ENCODE measurements at places on chromosomes 7 and 10. TPM values are rescaled to one million over a fixed set of nuclear protein-coding genes. Genes with fewer than 3 reads are reported as not detected.

GRCh38 chr10:12241810-12242529 lies 46.0 kb downstream of the CDC123 start:
- no peak overlapping the region for H3K4me3 ChIP-seq
- H3K27me3 ChIP-seq, result no peaks in the 10 kb centered on the region
- H3K27ac ChIP-seq, result no peak overlapping the region
- DNase-seq, result no peak

DNA sequence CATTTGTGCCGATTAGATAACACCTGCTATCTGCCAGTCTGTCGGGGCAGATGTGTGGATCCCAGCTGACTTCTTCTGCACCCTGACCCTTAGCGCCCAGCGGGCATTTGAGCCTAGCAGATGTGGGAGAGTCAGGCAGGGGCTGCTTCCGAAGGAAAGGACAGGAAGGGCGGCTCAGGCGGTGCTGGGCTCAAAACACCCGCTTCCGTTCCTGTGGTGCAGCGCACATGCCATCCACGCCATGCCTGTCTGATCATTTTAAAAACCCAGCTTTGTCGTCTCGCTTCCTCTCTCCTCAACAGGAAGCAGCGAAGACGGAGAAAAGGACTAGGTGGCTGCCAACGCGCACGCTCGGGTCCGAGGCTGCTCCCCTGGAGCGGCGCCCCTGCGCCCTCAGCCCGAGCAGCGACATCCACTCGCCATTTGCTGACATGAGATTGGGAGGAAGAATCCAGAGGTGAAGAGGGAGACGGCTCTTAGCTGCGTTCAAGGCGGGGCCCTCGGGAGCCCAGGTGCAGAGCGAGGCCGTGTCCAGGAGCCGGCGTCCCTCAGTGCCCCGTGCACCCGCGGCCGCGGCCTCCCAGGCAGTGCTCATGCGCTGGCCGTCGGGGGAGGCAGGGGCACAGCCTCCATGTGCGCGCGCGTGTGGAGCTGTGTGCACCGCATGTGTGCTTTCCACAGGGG lies 5.9 kb upstream of the BHLHA15 start:
- no peak overlapping the region for H3K27ac ChIP-seq
- H3K4me3 ChIP-seq, result no peak overlapping the region
- no peaks in the 10 kb centered on the region for H3K27me3 ChIP-seq
- peaks cover 40% of the 10 kb centered on the region for H3K4me1 ChIP-seq
- H3K36me3 ChIP-seq, result peaks cover 31% of the 10 kb centered on the region

DNA sequence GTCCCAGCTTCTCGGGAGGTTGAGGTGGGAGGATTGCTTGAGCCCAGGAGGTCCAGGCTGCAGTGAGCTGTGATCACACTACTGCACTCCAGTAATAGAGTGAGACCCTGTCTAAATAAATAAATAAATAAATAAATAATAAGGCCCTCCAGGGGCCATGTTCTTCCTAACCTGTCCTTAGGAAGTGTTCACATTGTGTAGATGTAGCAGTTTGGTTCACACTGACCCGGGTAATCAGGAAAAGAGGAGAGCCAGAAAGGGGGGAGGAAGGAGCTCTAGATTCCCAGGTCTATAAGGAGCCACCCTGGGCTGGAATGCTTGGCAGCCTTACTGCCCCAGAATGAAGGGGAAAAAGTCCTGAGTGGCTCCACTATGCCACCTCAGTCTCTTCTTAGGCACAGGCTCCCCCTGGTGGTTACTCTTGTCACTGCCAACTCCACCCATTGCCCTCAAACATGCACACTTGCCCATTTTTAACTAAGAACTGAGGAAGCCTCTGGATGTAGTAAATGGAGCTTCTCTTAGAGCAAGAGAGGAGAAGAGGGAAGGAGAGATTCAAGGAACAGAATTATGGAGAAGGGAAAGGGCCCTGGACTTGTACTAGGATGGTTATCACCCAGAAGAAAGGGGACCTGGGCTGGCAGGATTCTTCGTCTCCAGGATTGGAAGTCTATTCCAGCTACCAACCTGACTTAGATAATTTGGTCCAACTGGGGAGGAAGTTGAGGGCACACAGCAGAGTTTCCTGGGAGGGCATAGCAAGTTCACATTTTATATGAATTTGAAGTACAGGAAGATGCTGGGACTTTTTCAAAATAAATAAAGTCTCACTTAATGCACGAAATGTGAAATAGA lies 7.8 kb downstream of the HPS6 start:
- H3K36me3 ChIP-seq, result peaks cover 7% of the 10 kb centered on the region
- H3K27me3 ChIP-seq, result no peaks in the 10 kb centered on the region
- H3K4me3 ChIP-seq, result no peak overlapping the region
- peak; percentile 66 for DNase-seq
- H3K4me1 ChIP-seq, result peaks cover 4% of the 10 kb centered on the region
- H3K27ac ChIP-seq, result no peak overlapping the region

DNA sequence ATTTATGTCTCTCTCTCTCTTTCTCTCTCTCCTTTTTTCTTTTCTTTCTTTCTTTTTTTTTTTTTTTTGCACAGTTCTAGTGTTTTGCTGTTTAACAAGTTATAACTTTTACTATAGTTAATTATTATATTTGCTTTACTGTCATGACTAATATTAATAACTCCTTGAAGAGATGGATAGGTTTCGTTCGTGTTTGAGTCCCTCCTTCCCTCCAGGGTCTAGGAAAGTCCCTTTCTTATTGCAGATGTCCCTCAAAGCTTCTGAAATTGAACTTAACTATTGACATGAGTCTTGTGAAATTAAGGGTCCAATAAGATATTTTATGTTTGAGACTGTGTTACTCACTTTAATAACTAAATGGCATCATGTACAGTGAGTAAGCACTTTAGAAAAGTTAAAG lies 131.4 kb downstream of the PLXDC2 start:
- no peaks in the 10 kb centered on the region for H3K27me3 ChIP-seq
- no peak for DNase-seq
- no peak overlapping the region for H3K27ac ChIP-seq
- no peak overlapping the region for H3K4me3 ChIP-seq
- no peaks in the 10 kb centered on the region for H3K4me1 ChIP-seq

DNA sequence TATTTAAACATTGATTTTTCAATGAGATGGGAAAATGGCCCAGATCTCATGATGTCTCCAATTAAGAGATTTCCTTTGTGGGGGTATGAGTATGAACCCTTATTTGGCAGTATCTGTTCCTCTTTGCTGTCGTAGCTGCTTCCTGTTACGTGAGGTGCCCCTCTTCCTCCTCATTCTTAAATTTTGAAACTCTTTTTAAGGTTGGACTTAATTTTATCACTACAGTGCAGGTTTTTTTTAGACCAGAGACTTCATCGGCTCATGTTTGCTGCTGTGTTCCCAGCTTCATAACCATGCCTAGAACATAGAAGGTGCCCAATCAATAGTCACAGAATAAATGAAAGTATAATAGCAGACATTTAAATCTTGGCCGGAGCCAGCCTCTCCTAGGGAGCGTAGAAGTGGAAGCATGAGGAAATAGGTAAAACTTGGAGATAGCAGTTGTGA lies 2.4 kb downstream of the MIOS start:
- peaks cover 12% of the 10 kb centered on the region for H3K36me3 ChIP-seq
- H3K27ac ChIP-seq, result peak overlapping the region; percentile 64
- peaks cover 21% of the 10 kb centered on the region for H3K4me1 ChIP-seq
- peak; percentile 20 for DNase-seq

DNA sequence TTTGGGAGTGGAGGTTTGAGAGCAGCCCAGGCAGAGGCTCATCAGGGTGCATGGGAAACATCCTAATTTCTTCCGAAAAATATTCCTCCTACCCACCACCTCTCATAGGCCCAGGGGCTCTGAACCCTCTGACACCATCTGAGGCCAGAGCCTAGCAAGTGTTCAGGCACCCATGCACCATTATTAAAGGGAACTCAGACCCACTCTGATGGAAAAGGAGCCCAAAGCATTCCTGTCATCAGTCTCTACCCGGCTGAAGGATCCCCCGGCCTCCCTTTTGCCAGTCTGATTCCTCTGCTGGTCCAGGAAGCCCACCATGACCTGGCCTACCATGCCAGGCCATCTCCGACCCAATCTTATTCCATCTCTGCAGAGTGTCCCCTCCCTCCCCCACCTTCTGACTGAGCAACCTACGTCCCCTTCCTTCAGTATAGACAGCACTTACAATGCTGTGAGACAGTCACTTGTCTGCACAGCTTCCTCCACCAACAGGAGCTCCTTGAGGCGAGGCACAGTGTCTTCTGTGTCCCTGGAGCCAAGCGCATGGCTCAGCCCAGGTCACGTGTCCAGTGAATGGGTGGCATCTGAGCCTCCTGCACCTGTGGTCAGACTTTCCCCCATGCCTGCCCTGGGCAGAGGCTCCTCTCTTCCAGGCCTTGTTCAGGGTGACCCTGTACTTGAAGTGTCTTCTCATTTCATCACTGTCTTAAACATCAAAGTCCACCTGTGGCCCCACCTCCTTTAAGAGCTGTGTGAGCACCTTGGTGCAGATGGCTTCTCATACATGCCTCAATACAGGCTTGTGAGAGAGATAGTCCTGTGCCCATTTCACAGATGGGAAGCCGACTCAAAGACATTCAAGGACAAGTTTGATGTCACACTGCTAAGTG lies 889 bp upstream of the GPR15LG start:
- no peaks in the 10 kb centered on the region for H3K36me3 ChIP-seq
- H3K27ac ChIP-seq, result no peak overlapping the region
- no peaks in the 10 kb centered on the region for H3K27me3 ChIP-seq
- no peak for DNase-seq
- H3K4me1 ChIP-seq, result peaks cover 23% of the 10 kb centered on the region
- H3K4me3 ChIP-seq, result no peak overlapping the region

GRCh38 chr7:130379921-130380860 lies at the start of gene CPA1:
Gene CPA1 (plus strand): TSS chr7:130380494. CDS start chr7:130380521, 27 bp downstream.
- H3K4me3 ChIP-seq, result no peak within 1 kb of the TSS
- H3K27ac ChIP-seq, result no peak within 1 kb of the TSS
- peaks cover 19% of the 10 kb centered on the region for H3K27me3 ChIP-seq
- no peaks in the 10 kb centered on the region for H3K4me1 ChIP-seq

- peaks cover 81% of the 10 kb centered on the region for H3K27me3 ChIP-seq
- H3K36me3 ChIP-seq, result no peaks in the 10 kb centered on the region
- no peak overlapping the region for H3K27ac ChIP-seq
- H3K4me3 ChIP-seq, result no peak overlapping the region
- DNase-seq, result no peak
- no peaks in the 10 kb centered on the region for H3K4me1 ChIP-seq
Observed at GRCh38 chr7:100723732-100724275, 3.5 kb downstream of the EPO start.

DNA sequence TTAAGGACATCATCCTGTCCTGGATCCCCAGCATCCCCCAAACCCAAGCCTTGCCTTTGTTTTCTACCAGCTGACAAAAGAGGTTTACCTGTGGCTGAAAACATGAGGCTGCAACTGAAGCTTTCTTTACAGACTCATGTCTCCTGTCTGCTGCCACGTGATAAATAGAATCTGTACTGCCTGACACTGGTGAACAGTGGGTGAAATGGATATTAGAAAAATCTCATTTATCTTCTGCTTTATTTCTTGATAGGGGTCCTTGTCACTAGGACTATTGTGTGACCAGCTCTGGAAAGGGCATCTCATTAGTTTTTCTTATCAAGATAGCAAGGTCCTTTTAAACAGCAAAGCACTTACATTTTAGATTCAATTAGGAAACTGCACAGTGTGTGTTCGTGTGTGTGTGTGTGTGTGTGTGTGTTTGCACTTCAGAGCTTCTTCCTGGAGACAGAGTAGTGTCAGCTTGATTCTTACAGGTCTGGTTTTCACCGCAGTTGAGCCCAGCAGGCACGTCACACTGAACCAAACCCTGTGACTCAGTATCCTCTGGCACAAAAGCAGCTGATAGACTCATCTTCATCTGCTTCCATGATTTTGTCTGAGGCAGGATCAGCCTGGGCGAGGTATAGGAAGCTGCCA lies 373.5 kb upstream of the CELF2 start:
- no peak overlapping the region for H3K27ac ChIP-seq
- no peaks in the 10 kb centered on the region for H3K36me3 ChIP-seq

DNA sequence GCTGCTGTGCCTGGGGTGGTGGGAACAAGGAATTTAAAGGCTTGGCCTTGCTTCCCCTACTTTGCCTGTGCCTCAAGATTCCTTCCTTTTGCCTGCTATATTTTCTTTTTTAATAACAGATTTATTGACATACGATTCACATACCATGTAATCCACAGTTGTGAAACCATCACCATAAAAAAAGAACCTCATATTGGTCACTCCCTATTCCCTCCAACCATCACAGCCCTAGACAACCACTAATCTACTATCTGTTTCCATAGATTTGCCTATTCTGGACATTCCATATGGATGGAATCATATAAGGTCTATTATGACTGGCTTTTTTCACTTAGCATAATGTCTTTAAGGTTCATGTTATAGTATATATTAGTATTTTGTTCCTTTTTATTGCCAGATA lies 59.3 kb upstream of the TRIM8 start:
- H3K27ac ChIP-seq, result no peak overlapping the region
- no peaks in the 10 kb centered on the region for H3K36me3 ChIP-seq

DNA sequence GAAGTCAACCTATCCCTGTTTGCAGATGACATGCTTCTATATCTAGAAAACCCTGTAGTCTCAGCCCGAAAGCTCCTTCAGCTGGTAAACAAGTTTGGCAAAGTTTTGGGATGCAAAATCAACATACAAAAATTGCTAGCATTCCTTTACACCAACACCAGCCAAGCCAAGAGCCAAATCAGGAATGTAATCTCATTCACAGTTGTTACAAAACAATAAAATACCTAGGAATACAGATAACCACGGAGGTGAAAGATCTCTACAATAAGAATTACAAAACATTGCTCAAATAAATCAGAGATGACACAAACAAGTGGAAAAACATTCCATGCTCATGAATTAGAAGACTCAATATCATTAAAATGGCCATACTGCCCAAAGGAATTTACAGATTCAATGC lies 50.4 kb upstream of the ZNF365 start:
- no peak for DNase-seq
- H3K4me3 ChIP-seq, result no peak overlapping the region
- H3K4me1 ChIP-seq, result no peaks in the 10 kb centered on the region

DNA sequence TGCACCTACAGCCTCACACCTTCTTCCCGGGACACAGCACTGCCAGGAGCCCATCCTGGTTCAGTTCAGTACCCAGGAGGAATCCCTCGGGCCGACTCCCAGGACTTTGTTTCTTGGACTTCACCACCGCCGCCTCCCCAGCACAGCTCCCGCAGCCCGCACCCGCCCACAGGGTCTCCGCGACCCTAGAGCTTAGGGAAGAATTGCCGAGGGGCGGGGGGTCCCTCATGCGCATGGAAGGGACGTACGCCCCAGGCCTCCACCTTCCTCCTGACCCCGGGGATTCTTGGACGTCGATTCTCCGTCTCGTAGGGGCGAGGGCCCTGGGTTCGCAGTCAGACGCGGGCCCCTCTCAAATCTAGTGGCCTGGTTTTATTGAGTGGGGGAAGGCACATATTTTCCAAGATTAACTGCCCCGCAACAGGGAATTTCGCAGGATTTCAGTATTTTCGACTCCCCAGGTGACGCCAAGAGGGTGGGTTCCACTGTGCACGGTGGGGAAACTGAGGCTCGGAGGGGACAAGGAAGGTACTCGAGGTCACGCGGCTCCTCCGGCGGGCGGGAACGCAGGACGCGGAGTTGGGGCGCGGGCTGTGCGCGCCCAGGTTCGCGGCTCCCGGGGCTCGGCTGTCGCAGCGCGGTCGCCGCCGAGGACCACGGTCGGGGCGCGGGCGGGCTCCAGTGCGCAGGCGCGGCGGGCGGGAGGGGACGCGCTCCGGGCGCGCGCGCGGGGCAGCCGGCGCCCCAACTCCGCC lies at the start of gene ADCY1:
TSS of gene ADCY1 (plus strand) at position 708 of the 755 bp plus-strand sequence. CDS start 176 bp downstream, outside the sequence.
- peaks cover 2% of the 10 kb centered on the region for H3K4me1 ChIP-seq
- no peak within 1 kb of the TSS for H3K4me3 ChIP-seq
- no peak for DNase-seq
- no peak within 1 kb of the TSS for H3K27ac ChIP-seq
- peaks cover 4% of the 10 kb centered on the region for H3K27me3 ChIP-seq

Gene DNAAF5
- total RNA-seq, result 13.4 TPM

Gene THSD7A
- total RNA-seq, result not detected

Gene CLDN3
- total RNA-seq, result 0.26 TPM

Gene NRG3
- total RNA-seq, result not detected

Gene RBP3
- not detected for total RNA-seq

Gene LSM8
- total RNA-seq, result 51.5 TPM
